ENCODE measurements at places on chromosomes 3 and 15. TPM values are rescaled to one million over a fixed set of nuclear protein-coding genes. Genes with fewer than 3 reads are reported as not detected.
A peak's percentile ranks its signal among the peaks of the same experiment; 100 is the strongest.

GRCh38 chr15:63045465-63045840 is 2.9 kb downstream of the TPM1 start:
- no peak for DNase-seq

GRCh38 chr15:68818769-68819494 is 1.8 kb downstream of the ANP32A start:
- peak; percentile 35 for DNase-seq

GRCh38 chr15:39746176-39746575 is 36.5 kb downstream of the FSIP1 start:
- no peak for DNase-seq

GRCh38 chr15:35630985-35631384 is 85.0 kb upstream of the DPH6 start:
- DNase-seq: no peak

Gene GP5
- not detected for total RNA-seq
